Activated naive CD8-positive, alpha-beta T cell treated with anti-CD3 and anti-CD28 coated beads, Interleukin-2, amount 10 ng/mL, durations not matched to agents 7 days and 5 days (primary cell): ENCODE measurements at places on chromosomes 6 and 20.

DNA sequence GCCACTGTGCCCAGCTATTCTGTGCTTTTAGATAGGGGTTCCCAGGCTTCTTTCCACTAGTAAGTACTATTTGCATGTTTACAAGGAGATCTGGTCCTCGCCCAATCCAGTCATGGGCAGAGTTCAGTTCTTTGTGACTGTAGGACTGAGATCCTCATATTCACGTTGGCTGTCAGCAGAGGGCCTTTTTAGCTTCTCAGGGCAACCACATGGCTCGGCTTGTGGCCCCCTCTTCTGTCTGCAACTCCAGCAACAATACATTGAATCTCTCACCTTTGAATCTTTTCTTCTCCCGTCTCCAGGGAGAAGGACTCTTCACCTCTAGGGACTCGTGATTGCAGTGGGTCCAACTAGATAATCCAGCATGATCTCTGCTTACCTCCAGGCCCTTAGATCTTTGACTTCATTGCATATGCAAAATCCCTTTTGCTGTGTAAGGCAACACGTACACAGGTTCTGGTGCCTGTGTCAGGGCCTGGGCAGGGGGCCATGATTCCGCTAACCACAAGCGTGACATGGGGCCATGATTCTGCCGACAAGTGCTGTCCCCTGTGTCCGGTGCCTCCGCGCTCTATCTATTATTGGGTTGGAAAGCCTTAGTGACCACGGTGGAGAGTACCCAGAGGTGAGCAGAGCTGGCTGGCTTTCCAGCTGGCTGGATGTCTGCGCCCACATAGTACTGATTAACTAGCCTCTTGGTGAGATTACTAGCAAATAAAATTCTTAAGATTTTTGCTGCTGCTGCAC, 5.1 kb downstream of the CCR6 start:
- no peak for DNase-seq
- peaks cover 1% of the 10 kb centered on the region for H3K27me3 ChIP-seq
- no peak overlapping the region for H3K27ac ChIP-seq
- peaks cover 16% of the 10 kb centered on the region for H3K4me1 ChIP-seq
- no peak overlapping the region for H3K4me3 ChIP-seq

GRCh38 chr6:45665859-45666258, 288.1 kb upstream of the SUPT3H start:
- no peaks in the 10 kb centered on the region for H3K36me3 ChIP-seq
- no peak for DNase-seq
- peaks cover 23% of the 10 kb centered on the region for H3K27me3 ChIP-seq
- H3K27ac ChIP-seq = no peak overlapping the region

DNA sequence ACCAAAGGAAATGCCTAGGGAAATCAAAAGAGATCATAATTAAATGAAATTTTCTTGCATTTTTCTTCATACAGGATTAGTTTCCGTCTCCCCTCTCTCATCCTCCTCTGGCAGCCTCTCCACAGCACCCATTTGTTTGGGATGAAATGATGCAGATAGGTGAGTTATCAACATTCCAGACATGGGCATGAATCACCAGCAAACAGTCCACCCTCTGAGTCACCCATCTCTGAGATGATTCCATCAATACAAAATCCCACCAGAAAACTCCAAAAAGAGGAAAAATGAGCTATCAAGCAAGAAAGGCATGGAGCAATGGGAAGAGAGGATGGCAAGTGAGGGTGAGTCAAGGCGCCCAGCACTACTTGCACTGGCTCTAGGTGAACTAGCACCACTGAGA, 11.4 kb downstream of the MC3R start:
- no peak overlapping the region for H3K27ac ChIP-seq
- H3K4me3 ChIP-seq = no peak overlapping the region
- no peaks in the 10 kb centered on the region for H3K4me1 ChIP-seq

- H3K36me3 ChIP-seq = no peaks in the 10 kb centered on the region
- H3K27me3 ChIP-seq = no peaks in the 10 kb centered on the region
- DNase-seq = no peak
- peaks cover 18% of the 10 kb centered on the region for H3K4me1 ChIP-seq
Measured at GRCh38 chr6:47247227-47247797, 62.4 kb downstream of the TNFRSF21 start.

DNA sequence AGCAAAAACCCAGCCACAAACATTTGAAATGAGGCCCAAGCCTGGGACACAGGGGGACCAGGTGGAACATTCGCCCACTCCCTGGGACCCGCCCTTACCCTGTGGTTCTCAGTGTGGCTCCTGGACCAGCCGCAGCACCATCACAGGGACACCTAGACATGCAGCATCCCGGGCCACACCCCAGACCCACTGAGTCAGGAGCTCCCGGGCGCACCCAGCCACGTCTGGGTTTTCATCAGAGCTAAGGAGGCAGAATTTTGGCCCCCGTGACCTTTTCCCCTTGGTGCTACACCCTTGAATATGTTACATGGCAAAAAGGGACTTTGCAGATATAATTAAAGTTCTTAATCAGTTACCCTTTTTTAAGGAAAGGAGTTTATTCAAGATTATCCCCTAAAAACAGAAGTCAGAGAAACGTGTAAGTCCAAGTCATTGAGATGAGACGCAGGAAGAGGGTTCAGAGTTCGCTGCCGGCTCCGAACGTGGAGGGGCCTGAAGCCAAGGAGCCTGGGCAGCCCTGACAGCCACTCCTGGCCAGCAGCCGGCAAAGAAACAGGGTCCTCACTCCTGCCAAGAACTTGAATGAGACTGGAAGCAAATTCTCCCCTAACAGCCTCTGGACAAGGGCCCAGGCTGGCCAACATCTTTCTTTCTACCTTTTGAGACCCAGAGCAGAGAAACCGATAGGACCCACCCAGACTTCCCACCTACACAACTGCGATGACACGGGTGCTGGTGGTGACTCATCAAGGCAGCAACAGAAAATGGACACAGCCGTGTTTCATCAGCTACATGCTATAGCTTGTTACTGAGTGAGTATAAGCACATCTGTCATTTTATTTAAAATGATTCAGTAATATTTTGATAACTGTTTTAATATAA, 25.3 kb downstream of the BFSP1 start:
- H3K27me3 ChIP-seq = peaks cover 27% of the 10 kb centered on the region
- H3K4me3 ChIP-seq = peak overlapping the region; percentile 86
- no peak for DNase-seq
- no peaks in the 10 kb centered on the region for H3K36me3 ChIP-seq
- peaks cover 33% of the 10 kb centered on the region for H3K4me1 ChIP-seq

GRCh38 chr6:6543181-6543879, 45.2 kb upstream of the LY86 start:
- DNase-seq = no peak
- H3K4me1 ChIP-seq = peaks cover 10% of the 10 kb centered on the region
- H3K27ac ChIP-seq = no peak overlapping the region
- no peaks in the 10 kb centered on the region for H3K36me3 ChIP-seq

GRCh38 chr20:49505518-49505917, 23.1 kb upstream of the KCNB1 start:
- DNase-seq = no peak
- no peak overlapping the region for H3K27ac ChIP-seq
- no peaks in the 10 kb centered on the region for H3K36me3 ChIP-seq
- H3K4me3 ChIP-seq = no peak overlapping the region

GRCh38 chr6:165575158-165575549, 87.9 kb downstream of the PDE10A start:
- DNase-seq = no peak
- no peaks in the 10 kb centered on the region for H3K4me1 ChIP-seq
- H3K27me3 ChIP-seq = no peaks in the 10 kb centered on the region
- H3K36me3 ChIP-seq = no peaks in the 10 kb centered on the region

GRCh38 chr6:158764926-158765325, 54.2 kb downstream of the EZR start:
- DNase-seq = no peak
- no peaks in the 10 kb centered on the region for H3K27me3 ChIP-seq
- peaks cover 1% of the 10 kb centered on the region for H3K4me1 ChIP-seq
- no peak overlapping the region for H3K4me3 ChIP-seq

GRCh38 chr6:26497610-26498009, 2.5 kb upstream of the BTN1A1 start:
- no peaks in the 10 kb centered on the region for H3K36me3 ChIP-seq
- peaks cover 38% of the 10 kb centered on the region for H3K4me1 ChIP-seq
- peaks cover 22% of the 10 kb centered on the region for H3K27me3 ChIP-seq
- H3K4me3 ChIP-seq = no peak overlapping the region
- DNase-seq = no peak
- no peak overlapping the region for H3K27ac ChIP-seq

DNA sequence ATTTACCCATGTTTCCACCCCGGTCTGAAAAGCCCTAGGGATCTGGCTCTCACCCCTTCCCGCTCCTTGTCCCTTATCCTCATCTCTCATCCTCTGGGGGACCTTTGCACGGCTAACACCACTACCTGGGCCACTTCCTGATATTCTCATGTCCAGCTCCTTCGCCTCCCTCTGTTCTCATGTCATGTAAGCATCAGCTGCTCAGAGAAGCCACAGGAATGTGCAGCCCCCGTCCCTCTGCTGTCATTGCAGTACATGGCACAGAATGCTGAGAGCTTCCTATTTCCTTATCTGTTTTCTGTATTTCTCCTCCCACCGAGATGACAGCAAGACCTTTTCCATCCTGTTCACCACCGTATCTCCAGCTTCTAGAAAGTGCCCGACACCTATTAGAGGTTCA, 102.4 kb downstream of the MTHFD1L start:
- H3K4me1 ChIP-seq = no peaks in the 10 kb centered on the region
- no peaks in the 10 kb centered on the region for H3K27me3 ChIP-seq
- no peak overlapping the region for H3K4me3 ChIP-seq

DNA sequence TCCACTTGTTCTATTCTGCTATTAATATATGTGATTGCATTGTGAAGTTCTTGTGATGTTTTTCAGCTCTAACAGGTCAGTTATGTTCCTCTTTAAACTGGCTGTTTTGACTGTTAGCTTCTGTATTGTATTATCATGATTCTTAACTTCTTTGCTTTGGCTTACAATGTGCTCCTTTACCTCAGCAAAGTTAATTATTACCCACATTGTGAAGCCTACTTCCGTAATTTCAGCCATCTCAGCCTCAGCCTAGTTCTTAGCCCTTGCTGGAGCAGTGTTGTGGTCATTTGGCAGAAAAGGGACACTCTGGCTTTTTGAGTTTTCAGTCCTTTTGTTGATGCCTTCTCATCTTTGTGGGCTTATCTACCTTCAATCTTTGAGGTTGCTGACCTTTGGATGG, 440.2 kb downstream of the TBC1D32 start:
- no peaks in the 10 kb centered on the region for H3K27me3 ChIP-seq
- no peak overlapping the region for H3K27ac ChIP-seq
- H3K4me1 ChIP-seq = no peaks in the 10 kb centered on the region
- DNase-seq = no peak

- no peaks in the 10 kb centered on the region for H3K4me1 ChIP-seq
- H3K4me3 ChIP-seq = no peak overlapping the region
- no peak overlapping the region for H3K27ac ChIP-seq
- H3K36me3 ChIP-seq = peaks cover 8% of the 10 kb centered on the region
Measured at GRCh38 chr6:109801794-109802193, 110.7 kb downstream of the FIG4 start.

DNA sequence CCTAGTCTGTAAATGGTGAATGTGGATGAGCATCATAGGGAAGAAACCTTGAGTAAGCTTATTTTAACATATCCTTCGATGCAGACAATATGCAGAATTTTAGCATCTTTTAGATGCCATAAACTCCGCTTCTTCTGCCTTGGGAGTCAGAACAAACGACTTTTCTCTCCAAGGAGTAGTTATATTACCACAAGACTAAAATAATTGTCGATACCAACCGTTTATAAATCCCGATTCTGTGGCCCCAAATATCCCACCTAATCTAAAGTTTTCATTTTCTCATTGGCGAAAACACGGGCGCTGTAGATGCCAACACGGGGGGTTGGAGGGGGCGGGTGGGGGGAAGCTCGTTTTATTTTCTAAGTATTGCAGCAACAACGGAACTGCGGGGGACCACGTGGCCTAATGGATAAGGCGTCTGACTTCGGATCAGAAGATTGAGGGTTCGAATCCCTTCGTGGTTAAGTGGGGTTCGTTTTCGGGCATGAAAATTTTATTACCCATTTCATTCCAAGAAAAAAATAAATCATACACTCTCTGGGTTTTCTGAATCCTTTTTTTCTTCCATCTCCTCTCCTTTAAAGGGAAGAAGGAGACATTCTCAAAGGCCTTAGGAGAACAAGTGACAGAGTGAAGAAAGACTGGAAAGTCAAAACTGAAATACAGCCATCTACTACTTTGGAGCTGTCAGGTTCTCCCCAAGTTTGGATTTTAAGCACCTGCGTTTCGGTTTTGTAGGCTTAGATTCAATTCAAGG, 65.5 kb upstream of the BTN3A2 start:
- H3K36me3 ChIP-seq = no peaks in the 10 kb centered on the region
- H3K4me1 ChIP-seq = peaks cover 21% of the 10 kb centered on the region
- no peak overlapping the region for H3K27ac ChIP-seq
- H3K27me3 ChIP-seq = no peaks in the 10 kb centered on the region

DNA sequence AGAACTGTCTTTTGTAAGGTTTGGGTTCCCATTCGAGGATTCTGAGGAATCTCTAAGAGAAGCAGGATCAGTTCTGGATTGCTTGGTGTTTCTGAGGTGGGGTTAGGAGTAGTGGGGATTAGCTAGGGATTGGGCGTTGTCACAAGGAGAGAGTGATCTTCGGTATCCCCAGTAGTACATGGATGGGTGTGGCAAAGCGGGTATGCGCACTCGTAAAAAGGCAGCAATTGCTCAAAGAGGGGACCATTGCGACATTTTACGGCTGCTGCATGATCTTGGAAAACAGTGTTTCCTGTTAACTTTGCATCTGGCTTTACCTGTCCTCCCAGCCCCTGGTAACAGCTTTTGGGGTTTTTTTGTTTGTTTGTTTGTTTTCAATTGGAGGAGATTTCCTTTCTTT, 9.7 kb upstream of the ZSCAN9 start:
- H3K27ac ChIP-seq = no peak overlapping the region
- no peaks in the 10 kb centered on the region for H3K36me3 ChIP-seq
- DNase-seq = no peak
- peaks cover 84% of the 10 kb centered on the region for H3K27me3 ChIP-seq
- peaks cover 24% of the 10 kb centered on the region for H3K4me1 ChIP-seq

- no peak overlapping the region for H3K4me3 ChIP-seq
- no peaks in the 10 kb centered on the region for H3K27me3 ChIP-seq
- no peak for DNase-seq
- peaks cover 68% of the 10 kb centered on the region for H3K4me1 ChIP-seq
- H3K36me3 ChIP-seq = peaks cover 68% of the 10 kb centered on the region
Measured at GRCh38 chr20:31712112-31712553, 10.5 kb downstream of the BCL2L1 start.

GRCh38 chr6:169798764-169799473, 47.5 kb downstream of the ERMARD start:
- no peak overlapping the region for H3K4me3 ChIP-seq
- H3K27ac ChIP-seq = no peak overlapping the region
- peaks cover 66% of the 10 kb centered on the region for H3K27me3 ChIP-seq
- no peaks in the 10 kb centered on the region for H3K36me3 ChIP-seq
- peaks cover 12% of the 10 kb centered on the region for H3K4me1 ChIP-seq
- DNase-seq = no peak

DNA sequence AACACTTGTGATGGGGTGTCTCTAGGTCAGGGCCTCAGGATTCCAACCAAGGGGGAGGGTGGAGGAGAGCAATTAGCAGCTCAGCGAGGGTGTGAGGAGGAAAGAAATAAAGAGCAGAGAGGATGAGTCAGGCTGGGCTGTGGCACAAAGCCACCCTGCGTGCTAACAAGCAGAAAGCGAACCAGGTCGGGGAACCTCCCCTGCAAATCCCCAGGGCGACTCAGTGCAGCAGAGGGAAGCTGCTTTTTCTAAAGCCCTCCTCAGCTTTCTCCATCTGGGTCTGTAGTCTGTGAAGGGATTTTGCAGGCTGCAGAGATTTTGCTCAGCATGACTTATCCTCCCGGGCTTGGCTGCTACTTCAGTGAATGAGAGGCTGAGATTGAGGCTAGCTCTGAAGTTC, 6.6 kb upstream of the SPO11 start:
- no peaks in the 10 kb centered on the region for H3K36me3 ChIP-seq
- H3K4me3 ChIP-seq = no peak overlapping the region
- H3K27me3 ChIP-seq = peaks cover 42% of the 10 kb centered on the region
- DNase-seq = no peak
- no peak overlapping the region for H3K27ac ChIP-seq
- H3K4me1 ChIP-seq = no peaks in the 10 kb centered on the region
